ENCODE measurements at places on chromosomes 2 and 18.

GRCh38 chr2:233081731-233082221 lies 21.6 kb downstream of the INPP5D start:
- DNase-seq: no peak

- DNase-seq: no peak
These were observed 64.7 kb upstream of the SERTAD2 start for GRCh38 chr2:64718250-64718885.

DNA sequence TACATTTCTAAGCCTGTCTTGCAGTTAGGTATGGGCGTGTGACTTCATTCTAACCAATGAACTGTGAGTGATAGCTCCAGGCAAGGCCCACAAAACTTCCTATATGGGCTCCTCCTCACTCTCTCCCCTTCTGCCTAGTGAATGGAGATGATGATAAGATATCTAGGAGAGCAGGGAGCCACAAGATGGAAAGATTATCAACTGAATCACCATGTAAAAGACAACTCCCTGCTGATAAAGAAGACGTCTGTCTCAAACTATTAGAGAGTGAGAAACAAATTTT lies 237.1 kb downstream of the GPD2 start:
- DNase-seq: no peak

DNA sequence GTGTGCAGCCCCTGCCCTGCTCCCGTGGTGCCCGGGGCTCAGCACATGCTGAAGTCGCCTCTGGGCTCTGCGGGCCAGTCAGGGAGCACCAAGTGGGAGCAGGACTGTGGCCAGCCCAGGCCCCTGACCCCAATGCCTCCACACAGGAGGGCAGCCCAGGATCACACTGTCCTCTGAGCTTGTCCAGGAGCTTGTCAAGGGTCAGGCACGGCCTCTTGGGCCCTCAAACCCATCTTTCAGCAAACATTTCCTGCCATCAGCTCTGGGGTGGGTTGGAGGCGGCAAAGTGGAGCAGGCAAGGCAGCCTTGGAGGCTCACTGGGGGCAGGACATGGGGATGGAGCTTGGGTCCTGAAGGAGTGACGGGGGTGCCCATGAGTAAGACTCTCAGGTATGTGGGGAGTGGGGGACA lies 10.3 kb downstream of the SNED1 start:
- peak; percentile 22 for DNase-seq

- peak; percentile 20 for DNase-seq
These were observed 42.6 kb upstream of the MTCL1 start for GRCh38 chr18:8662560-8663255.

GRCh38 chr2:157480182-157480961 lies 36.5 kb upstream of the CYTIP start:
- no peak for DNase-seq

- DNase-seq: no peak
These were observed 574.3 kb upstream of the POU3F3 start for GRCh38 chr2:104279646-104280045.

- DNase-seq: no peak
These were observed 10.7 kb downstream of the COL6A3 start for GRCh38 chr2:237403024-237403882.

DNA sequence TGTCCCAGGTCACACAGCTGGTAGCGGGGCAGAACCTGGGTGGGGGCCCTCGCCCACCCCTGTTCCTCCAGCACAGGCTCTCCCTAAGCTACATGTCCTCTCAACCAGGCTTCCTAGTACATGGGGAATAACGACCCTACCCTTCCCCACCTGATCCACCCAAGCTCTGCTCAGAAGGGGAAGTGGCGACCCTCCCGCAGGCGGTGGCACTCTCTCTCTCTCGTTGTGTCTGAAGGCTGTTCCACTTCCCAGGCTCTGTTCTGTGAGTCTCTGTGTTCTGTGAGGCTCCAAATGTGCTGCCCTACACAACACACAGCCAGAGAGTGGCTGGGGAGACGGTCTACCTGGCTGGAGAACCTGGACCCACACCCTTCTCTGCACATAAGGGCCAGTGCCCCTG lies 135.8 kb downstream of the COPS8 start:
- DNase-seq: no peak

- DNase-seq: peak; percentile 58
These were observed 176.4 kb downstream of the AGAP1 start for GRCh38 chr2:235669983-235670962.

DNA sequence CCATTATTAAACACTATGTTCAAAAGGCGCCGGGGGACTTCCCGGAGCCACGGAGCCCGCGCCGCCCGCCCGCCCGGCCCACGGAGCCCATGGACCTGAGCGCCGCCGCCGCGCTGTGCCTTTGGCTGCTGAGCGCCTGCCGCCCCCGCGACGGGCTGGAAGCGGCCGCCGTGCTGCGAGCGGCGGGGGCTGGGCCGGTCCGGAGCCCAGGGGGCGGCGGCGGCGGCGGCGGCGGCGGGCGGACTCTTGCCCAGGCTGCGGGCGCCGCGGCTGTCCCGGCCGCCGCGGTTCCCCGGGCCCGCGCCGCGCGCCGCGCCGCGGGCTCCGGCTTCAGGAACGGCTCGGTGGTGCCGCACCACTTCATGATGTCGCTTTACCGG lies 197 bp downstream of the GDF7 start:
- no peak for DNase-seq

DNA sequence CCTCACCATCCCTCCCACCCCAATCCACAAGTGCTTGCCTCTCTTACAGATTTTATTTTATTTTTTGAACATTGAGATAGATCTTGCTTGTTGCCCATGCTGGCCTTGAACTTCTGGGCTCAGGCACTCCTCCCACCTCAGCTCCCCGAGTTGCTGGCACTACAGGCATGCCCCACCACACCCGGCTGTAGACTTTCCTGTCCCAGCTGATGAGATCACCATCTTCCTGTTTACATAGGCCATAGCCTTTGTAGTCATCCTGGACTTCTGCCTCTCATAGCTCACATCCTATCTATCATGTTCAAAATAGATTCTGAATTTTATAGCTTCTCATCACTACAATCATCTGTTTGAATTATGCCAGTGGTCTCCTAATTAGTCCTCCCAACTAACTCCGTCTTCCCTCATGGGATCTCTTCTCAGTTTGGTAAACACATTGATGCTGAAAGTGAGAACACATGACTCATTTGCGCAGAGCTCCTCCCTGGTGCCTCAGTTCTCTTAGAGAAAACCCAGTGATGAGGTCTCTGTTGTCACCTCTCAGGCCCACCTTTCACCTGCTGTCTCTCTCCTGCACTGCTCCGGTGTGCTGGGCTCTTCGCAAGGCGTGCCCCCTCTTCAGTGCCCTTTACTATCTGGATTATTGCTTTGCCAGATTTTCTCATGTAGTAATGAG lies 243.0 kb downstream of the ZNF407 start:
- no peak for DNase-seq

- no peak for DNase-seq
These were observed 90.3 kb downstream of the CCDC178 start for GRCh38 chr18:33350256-33350655.

GRCh38 chr2:20042531-20042930 lies 8.9 kb downstream of the LAPTM4A start:
- DNase-seq: no peak

DNA sequence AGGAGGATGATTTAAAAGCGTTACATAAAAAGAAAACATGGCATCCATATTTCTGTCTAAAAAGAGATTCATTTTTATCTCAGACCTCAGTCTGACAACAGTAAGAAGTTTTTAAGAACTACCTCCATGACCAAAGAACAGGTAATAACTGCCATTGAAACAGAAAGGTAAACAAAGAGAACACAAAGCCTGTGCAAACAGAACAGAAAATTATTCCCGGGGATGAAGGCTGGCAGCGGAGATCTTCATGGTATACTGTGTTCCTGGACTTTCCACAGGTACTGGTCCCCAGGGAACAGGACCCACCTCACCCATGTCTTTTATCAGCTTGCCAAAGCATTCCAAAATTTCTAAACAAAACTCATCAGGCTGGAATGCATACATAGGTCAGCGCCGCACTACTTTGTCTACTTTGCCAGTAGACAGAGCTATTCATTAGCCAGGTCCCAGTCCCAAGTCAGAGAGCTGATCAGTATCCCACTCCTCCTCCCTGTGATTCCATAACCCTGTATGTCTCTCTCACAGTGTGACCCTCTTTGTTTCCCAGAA lies 277.3 kb downstream of the MBD2 start:
- DNase-seq: peak; percentile 5

DNA sequence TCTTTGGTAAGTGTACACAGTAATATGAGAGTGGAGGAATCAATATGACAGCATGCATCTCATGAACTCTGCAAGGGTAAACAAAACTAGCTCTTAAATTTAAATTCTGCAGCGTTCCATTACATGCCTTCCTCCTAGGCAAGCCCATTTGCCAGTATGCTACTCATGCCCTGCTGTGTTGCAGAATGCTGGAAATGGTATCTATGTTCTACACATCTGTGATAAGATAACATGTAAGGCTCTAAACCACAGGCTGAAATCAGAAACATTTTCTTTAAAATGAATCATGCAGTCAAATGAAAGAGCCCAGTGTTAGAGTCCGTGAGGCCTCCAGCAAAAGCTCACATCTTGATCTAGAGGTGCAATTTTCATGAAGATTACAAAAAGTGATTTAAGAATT lies 112.8 kb upstream of the FN1 start:
- no peak for DNase-seq

DNA sequence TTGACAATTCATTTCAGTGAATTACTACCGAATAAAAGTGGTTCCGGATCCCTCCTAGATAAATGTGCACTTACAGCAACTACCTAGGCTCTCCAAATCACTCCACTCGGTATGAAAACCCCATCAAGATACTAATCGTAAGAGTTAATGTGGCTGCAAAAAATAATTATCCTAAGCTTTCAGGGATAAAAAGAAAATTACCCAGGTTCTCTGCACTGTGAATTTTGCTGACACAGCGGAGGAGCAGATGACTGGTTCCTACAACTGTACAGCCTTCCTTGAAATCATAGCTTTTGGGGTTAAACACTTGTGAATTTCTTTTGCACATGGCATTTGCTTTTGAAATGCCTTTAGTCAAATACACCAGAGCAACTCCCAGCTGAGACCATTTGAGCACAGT lies 104.7 kb downstream of the CD226 start:
- no peak for DNase-seq

DNA sequence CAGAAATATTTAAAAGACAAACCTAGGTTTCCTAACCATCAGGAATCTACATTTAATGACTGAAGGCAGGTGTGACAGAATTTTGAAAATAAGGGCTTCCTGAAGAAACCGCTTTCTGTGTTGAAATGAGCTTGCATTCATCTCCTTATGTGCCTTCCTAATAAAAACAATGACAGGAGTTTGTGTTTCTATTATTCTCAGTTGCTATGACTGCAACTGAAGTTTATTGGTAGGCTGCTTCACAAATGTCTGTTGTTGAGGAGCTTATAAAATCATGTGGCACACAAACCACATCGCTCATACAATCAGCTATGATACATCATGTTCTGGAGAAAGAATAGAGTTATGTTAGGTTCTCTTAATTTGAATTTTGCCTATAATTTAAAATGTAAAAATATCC lies 362.7 kb upstream of the SLC8A1 start:
- peak; percentile 18 for DNase-seq

DNA sequence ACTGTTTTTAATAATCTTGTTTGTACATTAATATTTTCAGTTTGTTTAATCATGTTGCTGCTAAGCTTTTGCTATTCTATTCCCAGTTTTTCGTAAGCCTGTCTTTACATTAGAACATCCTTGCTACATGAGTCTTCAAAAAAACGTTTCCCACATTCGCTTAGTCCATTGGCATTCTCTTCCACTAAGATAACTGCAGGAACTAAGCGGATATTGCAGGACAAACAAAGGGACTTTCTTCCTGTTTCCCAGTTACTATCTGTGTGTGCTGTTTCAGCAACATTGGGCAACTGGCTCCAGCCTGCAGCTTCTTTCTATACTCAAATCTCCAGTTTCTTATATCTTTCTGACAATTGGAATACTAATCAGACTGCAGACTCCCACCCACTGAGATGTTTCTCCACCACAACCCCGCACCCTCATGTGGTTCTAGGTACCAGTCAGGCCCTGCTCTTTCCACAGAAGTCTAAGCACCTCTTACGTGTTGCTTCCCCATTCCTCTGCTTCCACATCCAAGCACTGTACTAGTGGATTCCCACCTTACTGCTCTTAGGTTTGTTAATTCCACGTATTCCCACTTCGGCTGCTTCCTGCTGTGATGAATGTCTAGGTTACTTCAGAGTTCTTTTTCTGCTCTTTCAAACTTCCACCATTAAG lies 420.3 kb downstream of the LRRTM4 start:
- no peak for DNase-seq

DNA sequence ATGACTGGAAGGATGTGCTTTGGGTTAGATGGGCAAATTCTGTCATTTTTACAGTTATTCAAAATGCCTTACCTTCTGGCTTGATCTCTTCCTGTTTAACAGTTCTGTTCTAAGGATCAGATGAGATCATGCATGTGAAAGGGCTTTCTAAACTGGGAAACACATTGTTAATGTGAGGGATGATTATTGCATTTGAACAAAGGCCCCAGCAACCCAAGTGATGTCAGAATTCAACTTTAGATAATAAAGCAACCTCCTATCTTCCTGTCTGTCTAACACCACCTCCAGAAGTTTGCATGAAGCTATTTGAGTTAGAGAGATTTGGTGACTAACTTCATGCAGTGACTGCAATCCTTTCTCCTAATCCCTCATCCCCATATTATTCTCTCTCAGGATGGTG lies 77.8 kb upstream of the B3GNT2 start:
- DNase-seq: no peak

DNA sequence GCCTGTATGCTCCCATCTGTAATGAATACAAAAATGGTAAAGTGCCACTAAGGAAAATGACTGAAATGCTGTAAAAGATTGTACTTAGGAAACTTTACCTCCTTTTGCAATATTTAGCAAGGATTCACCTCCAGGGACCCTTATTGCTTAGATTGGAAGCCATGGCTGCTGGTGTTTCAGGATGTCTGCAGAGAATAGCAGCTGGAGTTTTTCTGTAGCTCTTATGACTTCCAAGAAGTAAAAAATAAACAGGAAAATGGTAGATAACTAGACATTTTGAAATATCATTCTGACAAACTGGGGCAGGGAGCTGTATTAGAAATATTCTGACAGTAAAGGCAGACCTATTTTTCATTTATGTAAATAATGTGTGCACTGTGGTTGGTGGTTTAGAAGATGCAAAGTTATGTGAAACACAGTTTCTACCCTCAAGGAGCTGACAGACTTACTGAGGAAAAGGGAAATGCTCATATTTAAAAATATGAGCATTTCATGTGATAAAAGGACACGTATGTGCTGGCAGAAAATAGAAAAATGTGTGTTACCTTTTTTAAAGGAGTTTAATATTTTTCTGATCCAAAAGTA lies 224.9 kb upstream of the BOD1L2 start:
- no peak for DNase-seq

DNA sequence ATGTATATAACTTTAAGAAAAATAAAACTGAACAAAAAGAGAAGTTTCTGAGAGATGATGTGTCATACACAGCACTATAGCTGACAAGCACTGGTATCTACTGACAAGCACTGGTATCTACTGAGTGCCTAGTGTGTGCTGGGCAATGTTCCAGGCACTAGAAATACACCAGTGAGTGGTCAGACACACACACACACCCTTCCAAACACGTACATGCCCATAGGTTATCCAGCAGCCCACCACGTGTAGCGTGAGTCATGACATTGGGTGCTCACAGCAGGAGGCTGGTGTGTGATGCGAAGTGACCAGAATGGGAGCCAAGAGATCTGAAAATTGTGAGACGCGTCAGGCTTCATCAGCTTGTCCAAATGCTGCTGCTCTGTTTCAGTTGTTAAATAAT lies 12.2 kb upstream of the GNAL start:
- DNase-seq: no peak

GRCh38 chr2:108541451-108541850 lies 7.2 kb downstream of the LIMS1 start:
- DNase-seq: no peak

GRCh38 chr18:55236150-55236931 lies 277.1 kb upstream of the CCDC68 start:
- no peak for DNase-seq

Data from stomach (tissue), 19 donors.